ENCODE measurements at places on chromosomes 11 and 22.

GRCh38 chr22:38165922-38166593 lies 15.6 kb downstream of the PLA2G6 start:
- DNase-seq: no peak

GRCh38 chr11:10441652-10442503 lies 13.2 kb upstream of the AMPD3 start:
- DNase-seq: no peak

- no peak for DNase-seq
Measured at GRCh38 chr11:12161137-12161536, 50.7 kb downstream of the MICAL2 start.

DNA sequence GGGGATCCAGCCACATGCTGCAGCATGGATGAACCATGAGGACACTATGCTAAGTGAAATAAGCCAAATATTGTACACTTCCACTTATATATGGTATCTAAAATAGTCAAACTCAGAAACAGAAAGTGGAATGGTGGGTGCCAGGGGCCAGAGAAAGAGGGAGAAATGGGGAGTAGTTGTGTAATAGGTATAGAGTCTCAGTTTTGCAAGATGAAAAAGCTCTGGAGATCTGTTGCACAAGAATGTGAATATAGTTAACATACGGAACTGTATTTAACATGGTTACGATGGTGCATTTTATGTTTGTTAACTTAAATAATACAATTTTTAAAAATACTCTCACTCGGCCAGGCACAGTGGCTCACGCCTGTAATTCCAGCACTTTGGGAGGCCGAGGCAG lies 21.2 kb downstream of the GDPD5 start:
- no peak for DNase-seq

GRCh38 chr11:37858398-37858797 lies 1260.4 kb upstream of the RAG2 start:
- no peak for DNase-seq

Data from neuronal stem cell (in vitro differentiated cells).